Heart right ventricle (tissue), 16 donors: ENCODE measurements at places on chromosomes 7 and 10. TPM values are rescaled to one million over a fixed set of nuclear protein-coding genes. Genes with fewer than 3 reads are reported as not detected.

CALY gene
- total RNA-seq: not detected

PAPOLB gene
- not detected for total RNA-seq

SPDYE5 gene
- not detected for total RNA-seq

- H3K27ac ChIP-seq: no peak overlapping the region
- no peak for DNase-seq
- H3K27me3 ChIP-seq: no peaks in the 10 kb centered on the region
- H3K4me3 ChIP-seq: no peak overlapping the region
Measured at GRCh38 chr7:111438369-111439289, 123.7 kb downstream of the IMMP2L start.

GRCh38 chr7:36597090-36597773 is 127.1 kb downstream of the AOAH start:
- no peak overlapping the region for H3K27ac ChIP-seq
- no peak overlapping the region for H3K4me3 ChIP-seq
- no peaks in the 10 kb centered on the region for H3K4me1 ChIP-seq
- no peaks in the 10 kb centered on the region for H3K27me3 ChIP-seq
- DNase-seq: no peak
